ENCODE measurements at places on chromosomes 2 and 18.

GRCh38 chr2:84959095-84959565 is 11.8 kb upstream of the KCMF1 start:
- DNase-seq, result no peak

DNA sequence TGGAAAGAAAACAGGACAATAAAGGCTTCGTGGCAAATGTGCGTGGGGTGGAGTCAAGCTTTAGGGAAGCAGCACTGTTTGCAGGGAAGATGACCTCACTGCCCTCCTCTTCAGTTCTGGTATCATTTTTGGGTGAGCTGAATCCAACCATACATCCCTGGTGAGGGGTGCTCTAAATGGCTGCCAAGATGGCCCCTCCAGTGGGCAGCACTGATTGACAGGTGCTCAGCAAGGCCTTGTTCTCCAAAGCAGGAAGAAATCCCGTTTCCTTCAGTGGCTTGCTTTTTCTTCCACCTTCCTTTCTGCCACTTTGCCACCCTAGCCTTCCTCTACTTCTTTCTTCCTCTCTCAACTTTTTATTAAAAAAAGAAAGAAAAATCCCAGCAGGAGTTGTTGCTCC is 132.8 kb upstream of the SP5 start:
- no peak for DNase-seq

- DNase-seq, result no peak
These were observed 485.2 kb downstream of the TRIB2 start for GRCh38 chr2:13201924-13202323.

DNA sequence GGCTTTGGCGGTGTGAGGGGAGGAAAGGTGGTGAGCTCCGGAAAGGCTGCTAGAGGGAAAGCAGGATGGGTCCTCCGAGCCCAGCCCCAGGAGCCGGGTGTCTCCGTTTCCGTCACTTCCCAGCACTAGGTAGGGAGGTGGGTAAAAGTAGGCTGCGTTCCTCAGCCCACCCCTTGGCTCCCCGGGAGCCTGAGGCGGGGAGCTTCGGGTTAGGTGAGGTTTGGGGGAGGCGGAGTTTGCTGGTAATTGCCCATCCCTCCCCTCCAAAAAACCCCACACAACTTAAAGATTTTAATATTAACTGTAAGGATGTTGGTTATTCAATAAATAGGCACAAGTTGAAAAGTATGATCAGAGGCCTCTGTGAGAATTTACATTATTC is 552 bp upstream of the ATF2 start:
- DNase-seq, result no peak

- DNase-seq, result no peak
These were observed 14.2 kb downstream of the SCN9A start for GRCh38 chr2:166361351-166362153.

GRCh38 chr2:181998041-181998835 is 12.6 kb downstream of the PPP1R1C start:
- DNase-seq, result no peak

DNA sequence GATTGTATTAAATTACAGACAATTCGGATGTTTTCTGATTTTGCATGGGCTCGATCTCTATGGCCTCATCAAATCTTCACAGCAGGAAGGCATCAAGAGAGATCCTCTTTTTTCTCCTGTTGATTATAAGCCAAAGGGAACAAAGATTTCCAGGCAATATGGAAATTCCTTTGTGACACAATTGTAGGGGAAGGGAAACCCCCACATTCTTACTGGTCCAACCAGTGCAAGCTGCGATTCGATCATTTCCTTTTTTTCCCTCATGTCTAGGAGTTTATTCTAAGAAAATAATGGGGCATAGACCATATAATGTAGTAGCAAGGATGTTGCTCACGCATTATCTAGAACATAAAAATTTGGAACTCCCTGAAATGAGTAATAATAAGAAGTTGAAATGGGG is 87.7 kb downstream of the LYPD6 start:
- DNase-seq, result no peak

GRCh38 chr2:60433018-60433596 is 120.3 kb downstream of the BCL11A start:
- DNase-seq, result no peak

GRCh38 chr2:16375351-16375750 is 290.3 kb downstream of the CYRIA start:
- DNase-seq, result no peak

All from activated naive CD8-positive, alpha-beta T cell treated with anti-CD3 and anti-CD28 coated beads, Interleukin-2, amount 50 U/mL, for 24 hours (primary cell).